ENCODE measurements at places on chromosomes 6 and 20.

DNA sequence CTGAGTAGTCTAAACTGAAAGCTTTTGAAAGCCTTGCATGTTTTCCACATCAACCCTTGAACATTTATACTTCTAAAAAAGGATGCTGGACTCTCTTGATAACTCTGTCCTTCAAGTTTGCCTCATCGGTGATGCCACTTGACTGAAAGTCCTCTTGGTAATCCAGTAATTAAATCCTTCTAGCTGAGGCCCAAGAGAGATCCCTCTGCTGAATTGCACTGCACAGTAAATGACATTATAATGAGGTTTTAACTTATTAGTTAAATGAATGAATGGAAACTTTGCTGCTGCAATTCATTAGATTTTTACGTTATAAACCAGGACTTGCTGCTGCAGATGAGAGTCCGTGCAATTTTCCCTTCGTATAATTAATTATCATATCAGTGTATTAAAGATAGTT, 363.9 kb upstream of the FLRT3 start:
- ATAC-seq, result no peak

DNA sequence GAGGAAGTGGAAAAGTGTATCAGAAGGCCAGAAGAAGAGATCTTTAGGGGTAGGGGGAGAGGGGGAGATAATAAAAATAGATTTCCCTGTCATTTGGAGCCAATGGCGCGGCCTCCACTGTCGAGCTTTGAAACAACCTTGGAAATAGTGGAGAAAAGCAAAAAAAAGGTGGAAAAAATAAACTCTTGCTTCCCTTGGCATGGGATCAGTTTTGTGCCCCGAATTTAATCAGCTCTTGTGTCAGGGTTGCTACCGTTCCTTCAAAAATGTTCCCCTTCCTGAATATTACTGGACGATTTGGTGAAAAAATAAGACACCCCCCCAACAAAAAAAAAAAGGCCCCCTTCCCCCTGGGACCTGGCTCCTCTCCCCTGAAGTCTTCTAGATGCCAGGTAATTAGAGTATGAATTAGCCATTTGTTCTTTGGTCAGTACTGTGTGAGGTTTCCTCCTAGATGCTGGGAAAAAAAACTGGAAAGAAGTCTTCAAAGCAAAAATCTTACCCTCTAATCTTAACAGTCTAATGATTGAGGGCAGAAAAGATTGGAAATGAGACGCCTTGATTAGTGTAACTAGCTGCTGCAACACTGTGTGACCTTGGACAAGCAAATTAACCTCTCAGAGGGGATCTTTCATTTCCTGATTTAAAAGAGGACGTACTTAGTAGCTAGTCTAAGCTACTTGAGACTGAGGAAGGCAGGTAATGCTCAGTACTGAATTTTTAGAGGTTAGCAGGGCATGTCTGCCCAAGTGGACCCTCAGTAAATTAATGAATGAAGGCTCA, 872 bp upstream of the RBM39 start:
- ATAC-seq, result no peak

- no peak for ATAC-seq
Observed at GRCh38 chr6:72810571-72811280, 188.9 kb downstream of the KCNQ5 start.

DNA sequence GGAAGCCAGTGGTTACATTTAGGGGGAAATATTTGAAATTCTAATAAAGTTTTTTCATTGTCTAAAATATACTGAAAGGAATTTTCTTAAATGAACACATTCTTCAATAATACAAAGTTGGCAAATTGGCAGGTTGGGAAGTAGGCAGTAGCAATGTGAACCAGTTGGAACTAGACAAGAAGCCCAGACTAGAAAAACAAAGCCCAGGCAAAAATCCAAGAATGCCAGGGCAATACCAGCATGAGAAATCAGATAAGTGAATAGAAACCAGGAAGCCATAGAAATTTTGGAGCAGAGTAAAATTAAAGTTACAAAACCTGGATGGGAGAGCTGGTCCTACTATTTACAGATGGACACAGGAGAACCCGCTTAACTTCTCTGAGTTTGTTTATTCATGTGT, 52.2 kb downstream of the TPBG start:
- peak; percentile 61 for ATAC-seq

- ATAC-seq, result no peak
Observed at GRCh38 chr20:35363190-35363589, 48.6 kb downstream of the UQCC1 start.

- no peak for ATAC-seq
Observed at GRCh38 chr6:95973976-95974375, 41.8 kb upstream of the FUT9 start.

- no peak for ATAC-seq
Observed at GRCh38 chr6:53312355-53312754, 36.4 kb downstream of the ELOVL5 start.

- no peak for ATAC-seq
Observed at GRCh38 chr6:81128671-81129070, 623.8 kb downstream of the TENT5A start.

DNA sequence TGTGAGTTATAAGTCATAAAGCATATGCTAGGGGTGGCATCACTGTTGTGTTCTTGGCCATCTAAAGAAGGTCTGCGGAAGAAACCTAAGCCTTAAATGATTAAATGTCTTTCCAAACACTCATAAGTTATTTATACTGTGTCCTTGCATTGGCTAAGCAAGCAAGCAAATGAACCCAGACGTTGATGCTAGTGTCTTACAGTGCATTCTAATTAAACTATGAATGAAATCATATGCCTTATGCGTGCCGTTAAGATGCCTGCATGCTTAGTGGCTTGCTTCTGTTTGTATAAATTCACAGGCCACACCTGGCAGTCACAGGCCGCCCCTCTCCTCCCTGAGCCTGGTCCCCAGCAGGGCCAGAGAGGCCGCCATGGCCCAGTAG, 49.9 kb downstream of the RIN2 start:
- ATAC-seq, result no peak

- ATAC-seq, result peak; percentile 12
Observed at GRCh38 chr20:17939622-17940223, 28.9 kb downstream of the SNX5 start.

DNA sequence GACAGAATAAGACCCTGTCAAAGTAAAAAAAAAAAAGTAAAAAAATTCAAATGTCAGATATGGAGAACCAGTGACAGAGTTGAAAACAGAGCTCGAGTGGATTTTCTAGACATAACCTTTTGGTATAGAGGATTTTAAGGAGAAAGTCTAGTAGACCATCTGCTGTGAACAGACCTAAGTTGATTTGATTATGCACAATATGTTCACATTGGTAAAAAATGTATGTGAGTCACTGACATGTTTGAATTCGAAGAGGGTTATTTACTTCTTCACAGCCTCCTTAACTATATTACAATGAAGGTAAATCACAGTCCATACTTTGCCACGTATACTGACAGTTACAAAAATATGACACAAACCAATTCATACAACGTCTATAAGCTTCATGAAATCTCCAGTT, 7.4 kb downstream of the TINAG start:
- ATAC-seq, result no peak

DNA sequence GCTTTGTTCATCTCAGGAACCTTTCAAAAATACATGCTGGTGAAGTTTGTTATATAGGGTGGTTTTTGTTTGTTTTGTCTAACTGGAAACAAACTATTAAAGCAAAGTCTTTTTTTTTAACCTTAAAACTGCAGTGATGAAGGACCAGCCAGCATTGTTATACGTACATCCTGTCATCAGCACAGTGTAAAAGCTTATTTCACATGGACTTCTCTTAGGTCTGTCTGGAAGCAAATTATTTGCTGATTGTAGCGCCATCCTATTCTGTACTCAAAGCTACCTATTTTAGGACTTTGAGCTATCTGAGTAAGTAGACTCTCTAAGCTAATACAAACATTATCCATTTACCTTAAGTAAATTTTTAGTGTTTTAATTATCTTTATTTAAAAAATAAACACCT, 61.7 kb downstream of the SNX9 start:
- ATAC-seq, result no peak

DNA sequence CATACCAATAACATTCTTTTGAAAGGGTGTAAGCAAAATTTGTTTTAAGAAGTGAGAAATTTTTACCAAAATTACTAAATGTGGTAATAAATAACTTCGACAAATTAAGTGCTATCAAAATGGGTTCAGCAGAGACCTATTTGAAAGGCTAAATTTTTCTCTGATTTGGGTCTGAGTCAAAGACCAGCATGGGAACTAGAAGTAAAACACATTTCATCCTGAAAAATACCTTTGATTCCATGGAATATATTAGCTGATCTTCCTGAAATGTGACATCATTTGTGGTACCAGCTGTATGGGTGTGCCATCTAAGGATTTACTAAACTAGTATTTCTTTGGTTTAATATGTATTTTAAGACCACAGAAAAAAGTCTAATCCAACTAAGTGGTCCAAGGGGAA, 63.6 kb downstream of the BLOC1S5 start:
- no peak for ATAC-seq

GRCh38 chr6:137188855-137189254, 15.4 kb upstream of the IL22RA2 start:
- ATAC-seq, result no peak

- no peak for ATAC-seq
Observed at GRCh38 chr20:50367104-50367674, 143.0 kb upstream of the PTPN1 start.

GRCh38 chr20:25296094-25297093, 48.5 kb downstream of the PYGB start:
- ATAC-seq, result peak; percentile 19

GRCh38 chr6:97654674-97655073, 371.7 kb upstream of the MMS22L start:
- no peak for ATAC-seq

DNA sequence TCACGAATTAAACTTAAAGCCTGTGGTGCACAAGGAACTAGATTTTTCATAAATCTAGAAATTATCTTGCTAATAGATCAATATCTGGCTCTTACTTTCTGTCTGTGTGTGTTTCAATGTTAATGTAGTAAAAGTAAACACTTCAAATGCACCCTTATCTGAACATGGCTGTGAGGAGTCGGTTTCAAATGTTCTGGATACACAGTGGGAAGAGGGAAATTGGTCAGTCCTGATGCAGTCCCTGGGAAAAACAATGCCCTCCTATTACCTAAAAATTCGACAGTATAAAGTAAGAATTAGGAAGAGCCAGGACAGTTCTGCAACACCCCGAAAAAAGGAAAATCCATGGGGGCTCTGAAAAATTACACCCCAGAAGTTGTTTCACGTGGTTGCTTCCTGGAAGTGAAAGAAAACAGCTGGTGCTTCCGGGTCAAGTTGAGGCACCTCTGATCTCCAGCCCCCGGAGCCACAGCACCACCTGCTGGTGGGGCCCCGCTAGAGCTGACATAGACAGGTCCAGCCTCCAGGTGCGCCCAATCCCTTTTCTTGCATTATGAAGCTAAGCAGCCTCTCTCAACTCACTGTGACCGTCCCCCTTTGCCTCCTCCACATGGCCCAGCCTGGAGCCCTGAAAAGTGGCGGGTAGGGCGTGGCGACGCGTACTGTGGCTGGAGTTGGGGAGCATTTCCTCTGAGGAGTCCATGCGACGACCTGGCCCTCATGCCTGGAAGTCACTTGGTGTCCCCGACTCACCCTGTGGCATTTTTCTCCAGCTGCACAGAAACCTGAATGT, 8.3 kb downstream of the SEMG2 start:
- peak; percentile 91 for ATAC-seq

- no peak for ATAC-seq
Observed at GRCh38 chr20:5393218-5393870, 76.6 kb upstream of the PROKR2 start.

DNA sequence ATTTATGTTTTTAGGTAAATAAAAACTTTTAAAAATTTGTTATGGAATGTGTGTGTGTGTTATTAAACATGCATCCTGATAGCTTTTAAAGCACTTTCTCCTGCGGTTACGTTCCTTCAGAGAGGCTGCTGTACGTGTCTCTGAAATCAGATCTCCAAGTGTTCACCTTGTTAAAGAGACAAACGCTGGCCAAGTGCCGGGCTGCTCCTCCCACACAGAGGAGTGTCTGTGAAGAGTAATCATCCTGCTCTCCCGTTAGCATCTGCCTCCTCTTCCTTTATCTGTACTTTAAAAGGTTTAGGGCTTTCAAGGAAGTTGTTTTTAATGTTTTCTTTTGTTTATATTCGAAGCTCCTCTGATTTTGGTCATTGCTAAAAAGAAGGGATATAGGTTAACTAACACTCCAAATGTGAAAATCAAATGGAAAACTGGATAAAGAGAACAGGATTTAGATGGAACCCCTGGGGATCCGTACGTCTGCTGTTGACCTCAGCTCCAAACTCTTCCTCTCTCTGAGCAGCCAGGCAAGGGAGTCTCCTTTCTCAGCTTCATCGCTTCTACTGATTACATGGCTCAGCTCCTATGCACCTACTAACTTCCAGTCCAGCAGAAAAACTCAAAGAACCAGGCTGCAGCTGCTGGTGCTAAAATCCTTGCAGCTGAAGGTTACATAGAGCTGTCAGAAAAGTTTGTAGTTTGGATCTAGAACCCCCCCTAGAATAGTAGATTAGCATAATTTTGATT, 20.0 kb downstream of the IRF4 start:
- no peak for ATAC-seq

GRCh38 chr6:97591955-97592354, 308.9 kb upstream of the MMS22L start:
- no peak for ATAC-seq

DNA sequence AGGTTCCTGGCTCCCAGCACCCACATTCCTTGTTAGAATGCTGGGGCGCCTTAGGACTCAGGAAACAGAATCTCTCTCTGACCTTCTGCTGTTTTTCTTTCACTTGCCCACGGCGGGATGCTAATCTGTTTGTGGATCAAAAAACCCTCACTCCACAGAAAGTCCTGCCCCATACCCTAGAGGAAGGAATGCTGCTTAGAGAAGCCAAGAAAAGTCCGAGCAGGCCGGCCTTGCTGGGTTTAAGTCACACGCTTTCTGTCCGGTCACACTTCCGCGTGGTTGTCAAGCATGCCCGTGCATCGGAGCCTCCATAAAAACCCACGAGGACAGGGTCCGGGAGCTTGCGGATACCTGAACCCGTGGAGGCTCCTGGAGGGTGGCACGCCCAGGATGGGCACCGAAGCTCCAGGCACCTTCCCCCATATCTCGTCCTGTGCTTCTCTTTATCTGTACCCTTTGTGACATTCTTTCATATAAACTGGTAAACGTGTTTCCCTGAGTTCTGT, 223.1 kb downstream of the NRN1 start:
- no peak for ATAC-seq

DNA sequence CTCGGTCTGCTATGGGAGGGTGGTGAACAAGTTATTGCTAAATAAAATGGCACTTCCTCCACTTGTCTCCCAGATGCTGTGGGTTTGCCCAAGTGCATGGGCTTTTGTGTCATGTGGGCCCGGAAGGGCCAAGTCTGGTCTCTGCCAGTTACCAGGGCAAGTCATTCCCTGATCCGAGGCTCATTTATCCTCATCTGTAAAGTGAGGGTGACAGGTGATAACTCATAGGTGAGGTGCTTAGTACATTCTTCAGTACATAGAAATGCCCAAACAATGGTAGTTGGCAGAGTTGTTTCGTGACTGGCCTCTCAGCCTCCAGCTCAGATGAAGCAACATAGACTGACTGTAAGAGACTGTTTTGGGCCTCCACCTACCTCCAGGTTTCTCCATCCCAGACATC, 2.0 kb upstream of the MUCL3 start:
- ATAC-seq, result peak; percentile 88

- ATAC-seq, result no peak
Observed at GRCh38 chr6:131802347-131802746, 5.5 kb upstream of the ENPP1 start.
